ENCODE measurements at places on chromosomes 12 and 14.

DNA sequence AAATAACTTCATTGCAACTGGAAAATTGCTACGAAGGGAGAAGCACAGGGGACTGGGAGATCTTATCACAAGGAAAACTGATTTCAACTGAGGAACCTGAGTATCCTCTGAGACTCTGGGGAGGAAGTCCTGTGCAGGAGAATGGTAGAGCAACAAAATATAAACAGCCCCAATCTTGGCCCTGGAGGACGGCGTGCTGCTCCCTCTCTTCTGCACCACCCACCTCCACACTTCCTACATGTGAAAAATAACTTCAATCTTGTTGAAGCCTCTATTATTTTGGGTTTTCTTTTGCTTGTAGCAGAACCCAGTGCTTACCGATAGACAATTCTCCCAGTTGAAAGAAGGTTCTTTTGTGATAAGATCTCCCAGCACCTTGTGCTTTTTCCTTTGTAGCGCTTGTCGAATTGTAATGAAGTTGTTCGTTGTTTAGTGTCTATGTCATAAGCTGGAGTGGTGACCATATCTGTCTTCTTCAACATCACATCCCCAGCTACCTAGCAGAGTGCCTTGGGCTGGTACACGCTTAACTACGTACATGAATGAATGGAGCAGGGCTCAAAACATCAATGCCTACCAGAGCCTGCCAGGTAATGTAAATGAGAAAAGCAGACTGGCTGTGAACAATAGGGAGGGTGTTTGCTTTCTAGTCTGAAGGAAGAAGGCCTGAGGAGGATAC lies 2.8 kb upstream of the CD4 start:
- peak; percentile 83 for DNase-seq

- DNase-seq: no peak
Observed at GRCh38 chr14:57246933-57247657, 21.6 kb downstream of the EXOC5 start.

DNA sequence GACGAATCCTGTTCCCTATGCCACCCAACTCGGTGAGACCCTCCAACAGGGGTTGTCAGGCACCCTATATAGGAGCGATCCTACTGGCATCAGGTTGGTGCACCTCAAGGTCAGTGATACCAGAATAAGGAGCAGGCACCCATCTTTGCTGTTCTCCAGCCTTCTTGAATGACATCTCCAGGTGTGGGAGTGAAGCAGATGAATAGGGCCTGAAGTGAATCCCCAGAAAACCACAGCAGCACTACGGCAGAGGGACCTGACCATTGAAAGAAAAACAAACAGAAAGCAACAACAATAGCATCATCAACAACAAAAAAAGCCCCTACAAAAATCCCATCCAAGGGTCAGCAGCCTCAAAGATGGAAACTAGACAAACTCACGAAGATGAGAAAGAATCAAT lies 445.2 kb upstream of the ATP2B1 start:
- DNase-seq: no peak

- DNase-seq: no peak
Observed at GRCh38 chr12:1829306-1829900, 9.0 kb downstream of the LRTM2 start.

DNA sequence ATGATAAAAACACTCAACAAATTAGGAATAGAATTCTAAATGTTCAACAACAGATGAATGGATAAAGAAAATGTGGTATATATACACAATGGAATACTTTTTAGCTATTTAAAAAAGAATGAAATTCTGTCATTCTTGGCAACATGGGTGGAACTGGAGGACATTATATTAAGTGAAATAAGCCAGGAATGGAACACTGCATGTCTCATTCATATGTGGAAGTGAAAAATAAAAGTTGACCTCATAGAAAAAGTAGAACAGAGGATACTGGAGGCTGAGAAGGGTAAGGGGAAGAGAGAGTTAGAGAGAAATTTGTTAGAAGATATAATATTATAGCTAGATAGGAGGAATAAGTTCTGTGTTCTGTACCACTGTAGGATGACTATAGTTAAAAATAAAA lies 35.8 kb upstream of the ZFP36L1 start:
- no peak for DNase-seq

DNA sequence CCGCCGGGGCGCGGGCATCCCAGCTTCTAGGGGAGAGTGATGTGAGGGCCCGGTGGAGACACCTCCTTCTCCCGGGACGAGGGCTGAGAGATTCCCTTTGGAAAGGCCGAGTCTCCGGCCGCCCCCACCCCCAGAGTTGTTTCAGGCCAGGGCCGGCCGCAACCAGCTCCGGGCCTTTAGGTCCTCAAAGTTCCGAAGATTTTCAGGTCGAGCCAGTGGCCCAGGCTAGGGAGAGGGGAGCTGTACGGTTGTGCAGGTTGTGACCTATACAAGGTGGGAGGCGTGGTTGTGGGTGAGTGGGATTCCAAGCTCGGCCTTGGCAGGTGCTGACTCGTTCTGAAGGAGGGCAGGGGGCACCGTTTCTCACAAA lies 18.4 kb upstream of the ANKRD33 start:
- no peak for DNase-seq

DNA sequence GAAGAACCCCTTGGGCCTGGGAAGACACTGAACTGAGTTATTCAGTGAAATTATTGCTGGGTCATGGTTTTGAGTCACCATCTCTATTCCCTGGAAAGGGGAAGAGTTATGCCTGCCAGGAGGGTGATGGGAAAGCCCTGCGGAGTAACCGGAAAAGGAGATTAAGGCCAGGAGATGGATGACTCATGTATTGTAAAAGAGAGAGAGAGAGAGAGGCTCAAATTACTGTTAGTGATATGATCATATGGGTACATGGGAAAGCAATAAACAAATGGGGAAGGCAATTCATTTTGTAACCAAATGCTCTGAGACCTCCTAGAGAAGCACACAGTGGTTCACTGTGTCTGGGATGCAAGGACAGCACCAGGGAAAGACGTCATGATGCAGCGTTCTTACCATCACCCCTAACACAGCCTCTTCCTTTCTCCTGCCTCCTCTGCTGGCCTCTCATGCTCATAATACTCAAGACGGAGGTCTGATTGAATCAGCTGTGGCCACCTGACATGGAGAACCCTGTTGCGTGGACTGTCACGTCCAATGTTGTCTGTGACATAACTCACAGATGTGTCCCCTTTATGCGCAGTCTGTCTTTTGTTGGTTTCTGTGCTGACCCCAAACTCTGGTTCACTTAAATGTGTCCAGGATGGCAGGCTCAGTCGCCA lies 243.7 kb downstream of the TMEM132D start:
- DNase-seq: peak; percentile 27

DNA sequence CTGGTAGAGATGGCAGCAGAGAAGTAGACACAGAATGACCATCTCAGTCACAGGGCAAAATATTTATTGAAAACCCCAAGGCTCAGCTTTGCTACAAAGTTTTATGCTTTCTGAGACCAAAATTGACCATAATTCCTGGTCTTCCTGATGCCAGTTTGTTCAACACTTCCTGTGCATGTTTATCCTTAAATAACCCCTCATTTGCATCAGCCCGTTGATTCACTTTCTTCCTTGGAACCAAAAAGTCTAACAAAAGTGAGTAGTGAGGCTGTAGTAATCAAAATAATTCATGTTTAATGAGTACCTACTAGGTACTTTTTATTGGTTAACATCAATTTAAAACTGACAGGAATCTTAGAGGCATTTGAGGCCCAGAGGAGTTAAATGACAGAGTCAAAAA lies 51.7 kb downstream of the TRHDE start:
- DNase-seq: no peak

DNA sequence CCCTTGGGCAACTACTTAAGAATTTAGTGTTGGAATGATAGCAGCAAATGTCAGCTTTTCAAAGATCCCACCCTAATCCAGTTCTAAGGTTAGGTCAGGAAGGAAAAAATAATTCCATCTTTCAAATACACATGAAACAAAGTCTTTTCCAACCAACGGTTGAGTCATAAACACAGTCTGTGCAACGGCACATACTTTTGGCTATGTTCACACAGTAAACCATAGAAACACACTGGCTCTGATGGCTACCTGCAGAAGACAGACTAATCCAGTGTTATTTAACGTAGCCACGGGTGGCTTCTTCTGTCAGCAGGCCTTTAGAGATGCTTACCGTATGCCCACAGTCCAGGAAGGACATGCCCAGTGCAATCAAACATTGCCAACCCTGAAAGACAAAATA lies 35.7 kb downstream of the HIGD1C start:
- DNase-seq: no peak

DNA sequence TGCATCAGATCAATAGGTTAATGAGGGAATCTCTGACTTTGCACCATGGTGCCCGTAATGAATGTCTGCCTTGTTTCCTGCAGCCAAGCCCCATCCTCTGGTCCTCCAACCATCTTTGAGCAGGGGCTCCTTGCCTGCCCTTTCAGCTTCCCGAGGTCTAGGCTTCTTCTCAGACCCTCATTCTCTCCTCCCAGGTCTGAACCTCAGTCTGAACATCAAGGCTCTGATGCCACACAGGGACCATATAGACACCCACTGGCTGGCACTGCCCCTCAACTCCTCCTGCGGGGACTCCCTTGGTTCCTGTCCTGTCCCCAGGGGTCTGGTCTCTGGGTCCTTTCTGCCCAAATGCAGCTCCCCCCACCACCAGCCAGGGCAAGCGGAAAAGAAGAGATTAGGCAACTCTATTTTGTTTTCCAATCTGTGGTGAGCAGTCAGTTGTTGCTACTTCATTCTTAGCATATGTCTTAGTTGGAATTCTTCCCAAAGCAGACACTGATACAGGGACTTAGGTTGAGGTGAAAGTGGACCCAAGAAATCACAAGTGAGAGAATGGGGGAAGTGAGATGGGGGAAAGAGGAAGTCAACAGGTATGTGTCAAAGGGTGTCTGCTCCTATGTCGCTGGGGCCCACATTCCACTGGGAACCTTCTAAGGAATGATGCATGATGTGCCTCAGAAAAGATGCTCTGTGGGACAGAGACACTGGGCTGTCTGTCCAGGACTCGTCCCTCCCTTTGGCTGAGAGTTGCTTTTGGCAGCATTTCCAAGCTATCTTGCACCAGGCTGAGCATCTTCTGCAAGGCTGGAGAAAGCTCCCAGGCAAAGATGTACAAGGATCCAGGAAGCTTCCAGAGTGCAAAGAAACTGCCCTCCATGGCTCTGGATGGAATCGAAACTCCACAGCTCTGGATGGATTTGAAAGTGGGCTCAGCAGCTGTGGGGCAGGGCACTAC lies 1096.5 kb upstream of the TMEM132C start:
- DNase-seq: no peak

DNA sequence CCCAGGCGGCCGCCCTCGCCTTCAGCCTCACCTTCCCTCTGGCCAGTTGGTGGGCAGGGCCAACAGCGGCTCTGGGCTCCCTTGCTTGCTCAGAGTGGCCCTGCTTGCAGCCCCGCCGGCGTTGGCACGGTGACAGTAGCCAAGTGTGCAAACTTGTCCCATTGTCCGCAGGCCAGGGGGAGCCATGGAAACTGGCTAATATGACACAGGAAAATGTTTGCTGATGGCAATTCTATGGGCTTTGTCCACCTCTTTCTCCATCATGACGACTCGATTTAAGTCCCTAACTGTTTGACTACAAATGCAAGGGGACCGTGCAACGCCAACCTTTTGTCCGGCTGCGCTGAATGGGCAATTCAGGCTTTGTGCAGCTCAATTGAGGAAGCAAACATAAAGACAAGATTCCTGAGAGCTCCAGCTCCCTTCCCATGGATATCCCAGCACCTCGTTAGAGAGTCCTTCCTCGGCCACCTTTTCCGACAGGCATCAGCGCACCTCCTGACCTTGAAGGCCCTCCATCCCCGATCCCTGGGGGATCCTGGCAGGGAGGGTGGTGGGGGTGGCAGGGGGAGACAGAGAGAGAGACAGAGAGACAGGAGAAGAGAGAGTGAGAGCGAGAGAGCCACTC lies 785 bp upstream of the FAM181A start:
- no peak for DNase-seq

GRCh38 chr12:20463913-20464524 lies 95.7 kb downstream of the PDE3A start:
- peak; percentile 17 for DNase-seq

DNA sequence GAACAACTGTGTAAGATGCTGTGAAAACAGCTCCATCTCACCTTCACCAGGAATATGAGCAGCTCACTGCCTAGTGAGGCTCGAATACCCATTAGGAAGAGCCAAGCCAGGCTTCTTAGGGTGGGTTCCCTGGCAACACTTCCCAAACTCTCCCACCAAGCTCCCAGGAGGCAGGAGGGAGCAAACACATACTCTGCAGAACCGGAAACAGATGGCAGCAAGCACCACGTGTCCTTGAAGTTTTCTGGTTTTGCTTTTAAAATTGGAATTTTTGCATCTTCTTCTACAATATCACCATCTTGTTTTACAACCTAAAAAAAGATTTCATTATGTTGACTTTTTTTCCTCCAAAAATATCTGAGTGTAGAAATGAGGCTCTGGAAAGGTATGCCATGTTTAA lies 186.7 kb downstream of the ZFP36L1 start:
- no peak for DNase-seq

GRCh38 chr12:31682136-31682962 lies 22.9 kb downstream of the ETFBKMT start:
- peak; percentile 73 for DNase-seq

DNA sequence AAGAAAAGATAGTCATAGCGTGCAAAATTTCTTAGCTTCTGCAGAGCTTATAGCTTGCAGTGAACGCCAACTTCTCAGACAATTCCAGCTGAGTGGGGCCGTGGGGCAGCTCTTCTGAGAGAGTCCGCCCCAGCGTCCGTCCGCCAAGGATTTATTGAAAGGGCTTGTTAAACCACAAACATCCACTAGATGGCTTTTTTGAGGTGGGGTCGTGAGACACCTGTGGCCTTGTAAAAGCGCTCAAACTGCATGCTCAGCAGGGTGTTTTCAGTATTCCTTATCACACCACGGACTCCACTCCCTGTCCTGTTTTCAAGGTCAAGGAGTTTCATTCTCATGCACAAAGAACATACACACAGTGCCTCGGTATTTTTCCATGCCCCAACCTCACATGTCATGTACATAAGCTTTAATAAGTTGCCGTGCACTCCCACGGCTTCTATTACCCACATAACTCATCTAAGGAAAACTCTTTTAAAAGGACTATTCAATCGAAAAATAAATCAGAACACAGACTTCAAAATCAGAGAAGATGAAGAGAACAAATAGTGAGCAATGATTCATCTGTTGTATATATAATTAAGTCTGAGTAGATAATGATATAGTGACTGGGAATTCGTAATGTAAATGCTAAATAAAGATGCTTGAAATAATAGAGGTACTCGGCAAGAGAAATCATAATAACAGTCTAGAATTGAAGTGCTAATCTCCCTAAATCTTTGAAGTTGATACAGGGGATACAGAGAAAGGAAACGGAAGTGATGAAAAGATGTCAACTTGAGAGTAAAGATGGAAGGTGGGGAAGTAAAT lies 46.7 kb downstream of the WBP11 start:
- DNase-seq: peak; percentile 64

All from SK-N-DZ (cell line).